ENCODE measurements at places on chromosomes 5 and 9. TPM values are rescaled to one million over a fixed set of nuclear protein-coding genes. Genes with fewer than 3 reads are reported as not detected.

The MAML1 gene
- total RNA-seq: 11.9 TPM

The SLC25A2 gene
- 0.20 TPM for total RNA-seq

The ARAP3 gene
- 1.2 TPM for total RNA-seq

The SHC3 gene
- total RNA-seq: 0.19 TPM

The PCDHB10 gene
- total RNA-seq: 0.51 TPM

The WNT8A gene
- total RNA-seq: not detected

The FAM174A gene
- 8.9 TPM for total RNA-seq

The LRRC70 gene
- total RNA-seq: 0.16 TPM
